ENCODE measurements at places on chromosomes 6 and 20. TPM values are rescaled to one million over a fixed set of nuclear protein-coding genes. Genes with fewer than 3 reads are reported as not detected.

DNA sequence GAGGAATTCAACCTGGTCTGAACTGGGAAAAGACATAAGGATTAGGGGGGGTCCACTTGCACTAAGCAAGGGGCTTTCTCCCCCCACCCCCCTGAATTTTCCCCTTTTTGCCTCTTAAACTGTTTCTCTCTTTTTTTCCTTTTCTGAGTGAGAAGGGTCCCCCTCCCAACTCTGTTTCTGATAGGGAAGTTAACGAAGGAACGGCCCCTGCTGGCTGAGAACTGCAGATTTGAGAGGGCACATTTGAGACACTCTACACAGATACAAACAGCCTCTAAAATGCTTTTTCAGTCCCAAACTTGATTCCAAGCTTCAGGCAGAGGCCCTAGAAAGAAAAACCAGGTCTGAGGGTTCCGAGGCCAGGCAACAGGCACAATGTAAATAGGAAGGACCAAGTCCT is 91.7 kb downstream of the JARID2 start:
- no peak for DNase-seq

DNA sequence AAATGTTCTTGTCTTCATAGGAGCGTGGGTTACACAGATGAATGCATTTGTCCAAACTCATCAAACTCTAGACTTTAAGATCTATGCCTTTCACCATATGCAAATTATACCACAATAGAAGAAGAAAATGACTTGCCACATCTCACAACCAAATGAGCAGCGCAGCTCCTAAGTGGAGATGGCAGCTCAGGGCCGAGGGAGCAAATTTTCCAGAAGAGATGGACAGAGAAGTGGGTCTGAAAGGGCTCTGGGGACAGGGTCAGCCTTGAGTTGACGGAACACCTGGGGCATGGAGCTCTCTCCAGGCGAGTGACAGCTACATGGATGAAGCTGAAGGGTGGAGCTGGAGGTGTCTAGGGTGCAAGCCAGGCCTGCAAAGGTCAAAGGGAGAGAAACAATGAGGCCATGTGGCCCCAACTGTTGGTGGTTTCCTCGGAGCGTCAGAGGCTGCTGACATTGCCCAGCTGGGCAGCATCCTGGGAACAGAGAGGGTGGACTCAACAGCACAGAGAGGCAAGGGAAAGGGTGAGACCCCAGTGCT is 228.3 kb downstream of the NRN1 start:
- DNase-seq: no peak

DNA sequence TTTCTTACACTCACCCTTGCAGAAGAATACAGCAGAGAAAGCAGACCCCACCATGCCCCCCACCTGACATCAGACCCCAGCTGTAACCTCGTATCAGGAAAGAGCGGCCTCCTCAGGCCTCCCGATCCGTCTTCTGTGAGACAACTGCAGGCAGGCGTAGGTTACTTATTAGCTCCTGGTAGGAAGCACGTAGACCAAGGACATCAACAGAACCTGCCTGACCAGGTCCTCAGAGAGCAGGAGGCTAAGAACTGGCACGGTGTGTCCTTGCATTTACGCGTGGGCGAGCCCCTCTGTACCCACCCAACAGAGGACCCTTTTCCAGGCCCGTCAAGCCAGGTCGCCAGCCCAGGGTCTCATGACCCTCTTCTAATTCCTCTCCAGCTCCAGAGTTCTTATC is 51.0 kb downstream of the ABHD12 start:
- no peak for DNase-seq

- no peak for DNase-seq
Observed at GRCh38 chr6:6865611-6866010, 242.2 kb upstream of the RREB1 start.

- DNase-seq: no peak
Observed at GRCh38 chr6:163226181-163226835, 188.2 kb upstream of the QKI start.

GRCh38 chr6:20416567-20417345 is 15.1 kb downstream of the E2F3 start:
- no peak for DNase-seq

- no peak for DNase-seq
Observed at GRCh38 chr6:110560239-110561007, 84.0 kb upstream of the SLC22A16 start.

GRCh38 chr6:70663881-70664466 is 3.7 kb upstream of the SMAP1 start:
- DNase-seq: no peak

GRCh38 chr6:130282234-130282995 is 59.7 kb upstream of the SAMD3 start:
- no peak for DNase-seq

DNA sequence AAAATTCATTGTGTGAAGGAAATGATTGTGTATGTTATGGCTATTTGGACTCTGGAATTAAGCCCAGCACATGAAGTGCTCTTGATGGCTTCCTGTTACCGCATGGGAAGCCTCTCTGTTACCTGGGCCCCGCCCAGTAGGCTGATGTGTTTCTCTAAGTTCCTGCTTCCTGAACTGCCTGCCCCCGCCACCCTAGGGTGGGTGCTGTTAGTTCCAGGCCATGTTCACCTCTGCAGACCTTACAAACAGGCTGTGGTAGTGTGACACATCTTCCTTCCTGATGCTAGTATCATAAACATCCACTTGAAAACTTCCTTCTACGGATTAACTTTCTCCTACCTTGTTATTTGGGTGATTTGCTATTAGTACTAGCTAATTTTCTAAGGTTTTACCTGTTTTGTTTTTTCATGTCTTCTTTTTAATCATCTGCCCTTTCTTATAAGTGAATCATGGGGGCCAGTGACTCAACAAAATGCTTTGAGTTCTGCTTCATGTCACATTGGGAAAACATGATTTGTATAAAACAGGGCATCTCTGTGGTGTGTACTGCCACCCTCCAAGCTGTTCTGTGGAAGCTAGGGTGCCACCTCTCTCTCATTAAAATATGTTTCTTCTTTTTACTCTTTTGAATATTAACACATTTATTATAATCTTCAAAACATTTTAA is 40.6 kb downstream of the SH3BGRL2 start:
- DNase-seq: no peak

DNA sequence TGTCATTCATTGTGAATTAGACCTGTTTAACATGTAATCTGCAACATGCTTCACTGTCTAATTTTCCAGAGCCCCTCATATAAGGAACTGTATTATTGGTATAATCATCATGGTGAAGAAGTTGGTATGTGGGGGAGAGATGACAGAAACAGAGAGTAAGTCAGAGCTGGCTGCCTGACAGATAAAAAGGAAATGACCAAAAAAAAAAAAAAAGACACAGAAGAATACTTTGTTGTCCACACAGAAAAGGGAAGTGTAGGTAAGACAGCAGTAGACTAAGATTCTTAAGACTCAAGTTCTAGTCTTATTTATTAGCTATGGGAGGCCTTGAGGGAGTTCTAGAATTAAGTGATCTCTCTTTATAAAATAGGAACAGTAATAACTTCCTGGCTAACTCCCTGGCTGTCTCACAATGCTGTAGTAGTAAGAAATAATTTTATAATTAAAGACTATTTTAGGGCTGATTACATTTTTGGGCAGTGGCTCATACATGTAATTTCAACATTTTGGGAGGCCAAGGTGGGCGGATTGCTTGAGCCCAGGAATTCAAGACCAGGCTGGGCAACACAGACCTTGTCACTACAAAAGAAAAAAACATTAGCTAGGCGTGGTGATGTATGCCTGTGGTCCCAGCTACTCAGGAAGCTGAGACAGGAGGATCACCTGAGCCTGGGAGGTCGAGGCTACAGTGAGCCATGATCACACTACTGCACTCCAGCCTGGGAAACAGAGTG is 102.5 kb downstream of the PRL start:
- no peak for DNase-seq

GRCh38 chr6:105482227-105482844 is 79.5 kb upstream of the PREP start:
- DNase-seq: no peak

- no peak for DNase-seq
Observed at GRCh38 chr6:47733879-47734558, 35.6 kb downstream of the ADGRF4 start.

- no peak for DNase-seq
Observed at GRCh38 chr6:41347378-41348050, 12.1 kb downstream of the NCR2 start.

DNA sequence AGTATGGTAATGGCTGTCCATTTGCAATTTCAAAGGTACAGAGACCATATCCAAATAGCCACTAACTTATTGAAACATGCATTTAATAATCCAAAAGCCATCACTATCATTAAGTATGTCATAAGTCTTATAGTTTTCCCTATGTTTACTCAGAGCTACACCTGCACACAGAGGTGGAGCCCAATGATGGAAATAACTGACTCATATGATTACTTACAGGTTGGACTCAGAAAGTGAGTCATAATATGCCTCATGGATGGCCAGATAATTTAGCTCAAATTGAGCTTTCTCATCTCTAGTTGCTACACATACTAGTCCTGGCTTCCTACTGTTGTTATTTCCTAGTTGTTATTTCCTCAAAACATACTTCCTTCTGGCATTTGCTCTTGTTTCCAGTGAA is 104.4 kb upstream of the KHDRBS2 start:
- DNase-seq: no peak

- no peak for DNase-seq
Observed at GRCh38 chr6:36897609-36898008, 11.9 kb downstream of the C6orf89 start.

DNA sequence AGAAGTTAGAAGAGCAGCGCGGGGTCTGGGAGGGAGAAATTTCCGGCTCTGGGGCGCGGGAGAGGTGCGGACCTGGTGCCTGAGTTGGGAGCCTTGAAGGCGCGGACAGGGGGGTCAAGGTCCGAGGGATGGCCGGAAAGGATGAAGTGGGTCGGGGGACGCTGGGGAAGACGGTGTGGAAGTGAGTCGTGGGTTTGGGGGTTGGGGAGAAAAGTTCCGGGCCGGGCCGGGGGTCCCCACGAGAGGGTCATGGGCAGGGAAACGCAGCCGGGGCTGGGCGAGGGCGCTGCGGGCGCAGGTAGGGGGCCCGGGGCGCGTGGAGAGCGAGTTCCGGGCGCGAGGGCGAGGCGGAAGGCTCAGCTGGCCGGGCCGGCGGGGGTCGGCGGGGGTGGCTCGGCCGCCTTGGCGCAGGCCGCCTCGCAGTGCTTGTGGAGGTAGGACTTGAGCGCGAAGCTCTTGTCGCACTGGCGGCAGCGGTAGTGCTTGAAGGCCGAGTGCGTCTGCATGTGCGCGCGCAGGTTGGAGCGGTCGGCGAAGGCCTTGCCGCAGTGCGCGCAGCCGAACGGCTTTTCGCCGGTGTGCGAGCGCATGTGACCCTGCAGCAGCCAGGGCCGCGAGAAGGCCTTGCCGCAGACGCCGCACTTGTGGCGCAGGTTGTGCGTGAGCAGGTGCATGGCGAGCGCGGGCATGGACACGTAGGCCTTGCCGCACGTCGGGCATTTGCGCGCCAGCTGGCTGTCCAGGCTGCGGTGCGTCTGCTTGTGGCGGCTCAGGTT is 10.5 kb upstream of the SRXN1 start:
- peak; percentile 77 for DNase-seq

DNA sequence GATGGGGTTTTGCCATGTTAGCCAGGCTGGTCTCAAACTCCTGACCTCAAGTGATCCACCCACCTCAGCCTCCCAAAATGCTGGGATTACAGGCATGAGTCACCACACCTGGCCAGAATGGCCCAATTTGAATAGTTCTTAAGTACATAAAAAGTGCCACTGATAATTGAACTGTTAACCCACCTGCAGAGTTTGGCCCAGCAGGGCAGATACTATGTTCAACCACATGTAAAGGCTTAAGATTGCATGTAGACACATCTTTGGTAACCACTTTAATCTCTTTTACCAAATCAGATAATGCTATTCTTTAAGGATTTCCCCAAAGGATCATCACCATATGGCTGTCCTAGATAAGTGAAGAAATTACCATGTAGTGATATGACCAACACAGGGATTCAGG is 21.3 kb upstream of the SGK1 start:
- DNase-seq: no peak

ARHGAP18 gene
- total RNA-seq: 7.9 TPM

COX4I2 gene
- not detected for total RNA-seq

TASP1 gene
- 13.5 TPM for total RNA-seq

BPIFB1 gene
- total RNA-seq: not detected

NNAT gene
- 1,047 TPM for total RNA-seq
